ENCODE measurements at places on chromosomes 3 and 15. TPM values are rescaled to one million over a fixed set of nuclear protein-coding genes. Genes with fewer than 3 reads are reported as not detected.

Gene GOLGA8N
- 9.3 TPM for total RNA-seq

Gene NDN
- 50.6 TPM for total RNA-seq

Gene LEKR1
- 1.7 TPM for total RNA-seq

Gene CCDC80
- total RNA-seq, result 87.2 TPM

Gene XCR1
- total RNA-seq, result 0.07 TPM

Gene TBL1XR1
- total RNA-seq, result 120 TPM

Gene GPR62
- 0.21 TPM for total RNA-seq

Gene SLCO2A1
- 7.5 TPM for total RNA-seq

Gene CHRM5
- total RNA-seq, result not detected

Gene FRMD5
- 55.7 TPM for total RNA-seq

Gene DPPA4
- total RNA-seq, result not detected

Gene CHCHD4
- total RNA-seq, result 25.9 TPM

Gene NLGN1
- total RNA-seq, result 11.0 TPM

Gene CBLB
- 31.7 TPM for total RNA-seq

Gene CEP63
- 19.1 TPM for total RNA-seq

Gene PRR23A
- not detected for total RNA-seq

DNA sequence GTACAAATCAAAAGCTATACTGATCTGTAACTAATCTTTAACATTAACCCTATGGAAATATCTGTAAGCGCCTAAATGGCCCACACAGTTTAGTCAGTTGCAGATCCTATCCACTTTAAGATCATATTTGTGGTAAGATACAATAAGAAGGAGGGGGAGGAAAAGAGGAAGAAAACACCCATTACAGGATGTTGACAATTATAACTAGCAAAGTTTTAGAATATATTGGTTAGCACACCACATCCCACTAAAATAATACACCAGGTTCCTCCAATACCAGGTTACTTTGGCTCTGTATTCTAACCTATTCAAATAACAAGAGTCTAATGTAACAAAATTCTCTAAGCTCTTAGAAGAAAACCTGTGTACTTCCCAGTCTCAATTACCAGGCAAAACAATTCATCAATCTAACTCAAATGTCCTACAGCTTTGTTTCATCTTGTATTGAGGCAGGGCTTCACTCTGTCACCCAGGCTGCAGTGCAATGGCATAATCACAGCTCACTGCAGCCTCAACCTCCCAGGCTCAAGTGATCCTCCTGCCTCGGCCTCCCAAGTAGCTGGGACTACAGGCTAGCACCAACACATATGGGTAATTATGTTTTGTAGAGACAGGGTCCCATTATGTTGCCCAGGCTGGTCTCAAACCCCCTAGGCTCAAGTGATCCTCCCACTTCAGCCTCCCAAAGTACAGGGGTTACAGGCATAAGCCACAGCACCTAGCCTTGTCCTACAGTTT, 4.2 kb downstream of the SLC4A7 start:
- DNase-seq, result no peak

- peak; percentile 63 for DNase-seq
Measured at GRCh38 chr3:194686816-194687637, 1.3 kb downstream of the FAM43A start.

- peak; percentile 89 for DNase-seq
Measured at GRCh38 chr3:197298341-197298944, at the start of gene DLG1. DLG1 (minus strand) TSS chr3:197298612; CDS start chr3:197297204, 1,408 bp downstream.

GRCh38 chr15:58966698-58967097, 20.8 kb upstream of the RNF111 start:
- no peak for DNase-seq

GRCh38 chr3:32334675-32335074, 57.0 kb upstream of the CMTM7 start:
- no peak for DNase-seq

DNA sequence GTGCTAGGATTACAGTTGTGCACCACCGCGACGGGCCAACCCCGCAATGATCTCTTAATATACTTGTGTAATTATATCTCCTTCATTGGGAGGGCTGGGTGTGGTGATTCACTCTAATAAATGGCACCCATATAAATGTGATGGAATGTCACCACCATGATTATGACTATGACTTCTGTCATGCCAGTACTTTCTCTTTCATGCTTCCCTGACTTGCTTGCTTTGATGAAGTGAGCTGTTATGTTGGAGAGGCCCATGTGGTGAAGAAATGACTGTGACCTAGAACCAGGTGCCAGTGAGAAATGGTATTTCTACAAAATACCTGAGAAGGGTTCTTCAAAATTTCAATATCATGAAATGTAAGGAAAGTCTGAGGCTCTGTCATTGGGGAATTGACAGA, 24.4 kb upstream of the TP63 start:
- DNase-seq, result no peak

DNA sequence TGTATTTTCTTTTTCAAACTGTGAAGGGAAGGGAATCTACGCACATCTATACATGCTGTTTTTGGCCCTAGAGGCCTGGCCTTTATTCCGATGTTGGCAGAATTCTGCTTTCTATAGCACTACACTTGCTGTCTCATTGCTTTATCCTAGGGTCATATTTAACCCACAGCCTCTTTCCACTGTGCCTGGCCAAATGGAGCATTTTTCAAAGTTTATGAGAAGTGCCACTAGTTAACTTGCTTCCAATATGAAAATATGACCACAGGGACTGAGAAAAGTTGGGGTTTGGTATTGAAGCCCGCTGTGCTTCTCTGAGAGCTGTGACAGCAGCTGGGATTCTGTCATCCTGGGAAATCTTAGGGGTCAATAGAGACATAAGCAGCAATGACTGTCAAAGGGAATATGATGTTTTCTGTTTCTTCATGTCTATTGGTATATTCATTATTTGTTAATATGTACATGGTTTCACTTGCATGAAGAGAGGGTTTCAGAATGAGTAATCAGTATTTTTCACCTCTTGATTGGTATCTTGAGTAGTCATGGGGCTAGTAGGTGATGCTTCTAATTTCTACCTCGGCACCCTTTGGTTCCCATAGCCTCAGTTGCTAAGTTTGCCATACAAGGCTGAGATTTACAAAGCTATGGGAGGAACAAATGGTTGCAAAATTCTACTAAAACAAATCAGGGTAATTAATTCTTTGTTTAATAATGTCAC, 275.8 kb upstream of the RBMS3 start:
- no peak for DNase-seq

DNA sequence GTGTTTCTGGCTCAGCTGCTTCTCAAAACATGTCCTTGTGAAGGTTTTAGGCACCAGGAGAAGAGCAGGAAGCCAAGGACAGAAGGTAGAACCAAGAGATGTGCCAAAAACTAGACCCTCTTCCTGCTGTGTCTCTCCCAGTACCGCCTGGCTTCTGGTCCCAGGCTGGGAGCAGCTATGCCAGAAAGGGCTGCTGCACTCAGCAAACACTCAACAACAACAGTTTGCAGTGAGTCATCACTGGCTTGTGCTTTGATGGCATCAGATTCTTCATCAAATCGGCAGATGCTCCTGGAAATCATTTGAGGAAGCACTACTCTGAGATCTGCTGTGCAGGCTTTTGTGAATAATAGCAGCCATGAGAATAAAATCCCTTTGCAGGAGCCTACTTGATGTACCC, 63.2 kb downstream of the DGKG start:
- no peak for DNase-seq

- DNase-seq, result no peak
Measured at GRCh38 chr3:98272126-98272525, 8.1 kb downstream of the OR5H6 start.

GRCh38 chr3:64398476-64398875, 173.2 kb upstream of the PRICKLE2 start:
- DNase-seq, result no peak

GRCh38 chr3:152328841-152329240, 60.1 kb downstream of the MBNL1 start:
- no peak for DNase-seq

- no peak for DNase-seq
Measured at GRCh38 chr3:172914854-172915253, 164.3 kb downstream of the ECT2 start.

GRCh38 chr15:40235201-40235885, 3.5 kb upstream of the PAK6 start:
- DNase-seq, result no peak

- DNase-seq, result no peak
Measured at GRCh38 chr15:24269166-24269571, 406.4 kb upstream of the NPAP1 start.

GRCh38 chr3:37519661-37520060, 342.0 kb upstream of the CTDSPL start:
- no peak for DNase-seq

- DNase-seq, result no peak
Measured at GRCh38 chr3:144760831-144761230, 789.2 kb downstream of the DIPK2A start.

- peak; percentile 40 for DNase-seq
Measured at GRCh38 chr3:30672959-30673358, 66.6 kb downstream of the TGFBR2 start.

DNA sequence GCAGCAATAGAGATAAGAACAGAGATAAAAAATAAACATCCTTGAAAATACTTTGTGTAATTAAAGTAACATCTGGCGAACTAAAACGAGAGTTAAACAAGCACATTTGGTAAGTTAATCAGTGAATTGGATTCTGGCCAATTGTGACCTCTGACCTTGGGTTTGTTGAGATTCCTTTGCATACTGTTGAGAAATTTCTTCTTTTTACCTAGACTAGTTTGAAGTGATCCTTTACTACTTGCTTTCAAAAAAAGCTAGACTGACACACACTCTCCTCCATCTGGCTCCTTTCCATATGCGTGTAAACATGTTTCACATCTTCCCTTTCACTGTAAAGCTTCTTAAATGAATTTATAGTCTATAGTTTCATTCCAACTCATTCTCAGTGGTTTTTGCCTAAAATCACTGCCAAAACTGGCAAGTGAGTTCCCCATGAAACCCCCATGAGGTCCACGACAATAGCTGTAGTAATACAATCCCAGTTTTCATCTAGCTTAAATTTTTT, 17.3 kb upstream of the GBE1 start:
- peak; percentile 44 for DNase-seq

DNA sequence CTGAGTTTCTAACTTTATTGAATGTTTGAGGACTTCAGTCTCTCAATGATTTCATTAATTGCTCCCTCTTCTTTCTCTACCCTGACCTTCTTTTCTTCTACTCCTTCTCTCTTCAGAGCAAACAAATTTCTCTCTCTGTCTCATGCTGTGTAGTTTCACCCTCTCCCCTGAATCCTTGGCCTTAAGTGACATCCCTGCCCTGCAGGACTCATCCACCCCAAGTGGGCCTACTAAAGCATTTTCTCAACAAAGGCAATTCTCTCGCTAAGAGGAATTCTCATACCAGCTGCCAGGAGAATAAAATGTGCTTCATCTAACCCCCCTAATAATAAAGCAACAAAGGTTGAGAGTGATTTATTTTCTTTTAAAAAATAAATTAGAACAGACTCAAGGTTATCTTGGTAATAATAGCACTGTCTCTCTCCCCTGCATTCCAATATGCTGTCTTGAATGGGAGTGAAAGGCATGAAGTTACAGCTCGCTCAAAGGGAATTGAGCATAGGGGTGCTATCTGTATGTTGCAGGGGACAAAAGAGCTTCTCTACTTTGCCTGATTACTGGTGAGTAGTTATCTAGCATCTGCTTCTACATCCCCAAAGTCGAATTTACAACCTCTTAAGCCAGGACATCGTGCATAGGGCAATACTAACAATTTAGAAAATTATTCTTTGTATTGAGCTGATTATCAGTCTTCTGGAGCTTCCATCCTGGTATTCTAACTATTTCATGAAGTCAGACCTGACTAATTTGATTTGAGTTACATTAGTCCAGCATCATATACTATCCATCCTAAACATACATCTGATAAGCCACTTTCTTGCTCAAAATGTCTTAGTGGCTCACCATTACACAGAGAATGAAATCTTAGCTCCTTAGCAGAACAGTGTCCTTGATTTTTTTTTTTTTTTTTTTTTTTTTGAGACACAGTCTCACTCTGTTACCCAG, 76.9 kb upstream of the DNAJC19 start:
- DNase-seq, result no peak

DNA sequence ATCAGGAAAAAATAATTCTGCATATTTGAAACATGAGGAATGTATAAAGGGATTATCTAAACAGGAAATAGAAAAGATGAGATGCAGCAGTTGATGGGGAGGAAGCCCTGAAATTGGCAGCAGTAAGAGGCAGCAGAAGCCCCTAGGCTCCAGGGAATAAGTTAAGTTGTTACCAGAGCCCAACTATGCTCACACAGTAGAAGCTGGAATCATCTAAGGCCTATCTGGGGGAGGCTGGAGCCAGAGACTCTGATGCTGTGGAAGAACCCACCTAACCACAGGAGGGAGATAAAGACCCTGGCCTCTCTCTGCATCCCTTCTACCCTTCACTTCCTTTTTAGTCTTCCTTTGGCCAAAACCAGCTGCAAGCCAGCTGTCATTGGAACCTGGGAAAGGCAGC, 519.7 kb downstream of the DIPK2A start:
- no peak for DNase-seq

GRCh38 chr3:47436180-47436579, 39.6 kb downstream of the SCAP start:
- DNase-seq, result no peak

DNA sequence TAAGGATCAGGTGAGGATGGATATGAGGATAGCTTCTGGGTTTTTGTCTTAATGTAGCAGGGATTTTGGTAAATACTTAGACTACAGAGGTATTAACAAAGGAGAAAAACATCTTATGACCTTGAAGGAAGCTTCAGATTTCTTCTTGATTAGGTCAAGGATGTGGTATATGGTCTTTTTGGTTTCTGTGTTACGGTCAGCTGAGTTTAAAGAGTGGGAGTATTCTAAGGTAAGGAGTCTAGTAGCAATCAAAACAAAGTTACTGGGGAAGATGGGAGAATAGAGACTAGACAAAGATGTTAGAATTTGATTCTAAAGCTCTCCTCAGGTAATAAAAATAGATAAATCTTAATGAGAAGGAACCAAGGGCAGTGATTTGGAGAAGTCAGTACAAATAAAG, 6.2 kb downstream of the HMG20A start:
- no peak for DNase-seq

DNA sequence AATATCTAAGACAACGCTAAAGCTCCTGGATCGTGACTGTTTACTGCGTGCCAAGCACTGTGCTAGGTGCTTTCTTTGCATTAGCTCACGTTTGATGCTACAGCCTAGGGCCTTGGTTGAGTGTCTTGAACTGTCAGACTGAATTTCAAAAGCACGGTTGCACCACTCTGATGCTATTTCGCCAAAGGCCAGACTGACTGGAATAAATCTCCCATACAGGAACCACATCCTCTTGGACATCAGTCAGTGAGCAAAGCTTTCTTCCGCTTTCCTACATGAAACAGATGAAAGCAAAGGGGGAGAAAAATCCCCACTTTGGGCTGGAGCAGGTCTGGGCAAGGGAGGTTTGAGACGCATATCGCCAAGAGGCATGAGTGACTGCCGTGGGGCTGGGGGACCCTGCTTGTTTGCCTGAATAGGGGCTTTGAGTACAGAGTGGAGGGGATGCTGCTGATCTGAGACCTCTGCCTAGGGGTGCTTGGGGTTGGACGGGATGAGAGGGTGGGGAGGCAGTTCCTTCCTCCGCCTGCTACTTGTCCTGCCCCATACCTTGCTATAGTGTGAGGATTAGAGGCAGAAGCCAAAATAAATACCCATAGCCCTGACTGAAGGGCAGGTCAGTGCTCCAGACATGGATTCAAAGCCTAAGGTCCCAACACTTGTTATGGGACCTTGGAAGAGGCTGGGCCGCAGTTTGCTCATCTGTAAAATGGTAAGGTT, 5.3 kb downstream of the FGD5 start:
- DNase-seq, result no peak

- no peak for DNase-seq
Measured at GRCh38 chr15:60601098-60601497, 122.2 kb upstream of the ICE2 start.

All from heart left ventricle (tissue), 16 donors.